ENCODE measurements at places on chromosomes 4 and X.

DNA sequence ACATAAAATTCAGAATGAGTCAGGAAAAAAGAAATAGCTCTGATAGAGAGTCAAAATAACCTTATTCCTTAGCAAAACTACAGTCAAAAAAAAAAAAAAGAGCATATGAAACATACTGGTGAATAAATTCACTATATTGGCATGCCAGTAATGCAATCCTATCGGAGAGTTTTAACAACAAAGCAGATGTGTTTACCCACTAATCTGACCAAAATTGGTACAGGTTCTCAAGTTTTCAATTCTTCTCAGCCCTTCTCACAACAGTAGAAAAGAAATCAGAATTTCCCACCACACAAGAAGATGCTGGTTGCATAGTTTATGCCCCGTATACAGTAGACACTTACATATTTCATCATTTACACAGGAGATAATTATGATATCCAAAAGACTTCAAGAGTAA is 59.4 kb downstream of the LCORL start:
- DNase-seq = no peak

GRCh38 chr4:140003876-140004548 is 150.0 kb downstream of the MAML3 start:
- DNase-seq = no peak

GRCh38 chr4:83114576-83114975 is at the start of gene PLAC8:
TSS of gene PLAC8 (minus strand) at chr4:83114729. CDS start at chr4:83107921, 6,808 bp downstream.
- DNase-seq = no peak

DNA sequence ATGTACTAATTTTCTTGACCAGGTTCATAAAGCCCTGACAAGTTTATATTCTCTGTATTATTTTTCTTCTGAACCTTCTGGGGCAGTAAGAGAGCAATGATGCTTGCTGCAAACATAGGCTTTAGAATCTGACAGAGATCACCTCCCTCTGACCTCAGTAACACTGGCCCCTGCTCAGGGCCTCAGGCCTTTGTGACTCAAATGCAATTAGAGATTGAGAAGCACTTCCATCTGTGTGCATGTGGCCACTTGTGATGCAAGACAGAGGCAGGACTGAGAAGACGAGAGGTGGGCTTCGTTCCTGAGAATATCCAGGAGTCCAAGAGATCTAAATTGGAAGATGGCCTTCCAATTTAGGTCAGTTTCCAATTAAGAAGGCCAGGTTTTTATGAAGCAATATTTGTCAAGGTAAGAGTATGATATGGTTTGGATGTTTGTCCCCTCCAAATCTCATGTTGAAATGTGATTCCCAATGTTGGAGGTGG is 82.8 kb upstream of the VEGFC start:
- DNase-seq = no peak

DNA sequence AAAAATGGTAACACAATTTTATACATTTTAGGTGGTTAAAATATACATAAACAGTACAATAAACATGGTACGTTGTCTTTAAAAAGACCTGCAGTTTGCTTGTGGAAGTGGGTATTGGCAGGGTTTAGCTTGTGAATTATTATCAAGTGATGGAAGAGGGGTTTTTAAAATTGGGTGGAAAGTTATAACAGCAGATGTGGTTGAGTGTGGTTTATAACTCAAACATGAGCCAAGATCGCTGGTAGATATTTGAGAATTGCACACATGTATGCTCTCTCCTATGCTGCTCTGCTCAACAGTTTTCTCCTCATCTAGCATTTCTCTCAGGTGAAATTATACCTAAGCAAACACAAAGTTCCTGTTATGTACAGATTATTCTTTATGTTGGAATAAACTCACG is 14.0 kb downstream of the EPGN start:
- no peak for DNase-seq

- no peak for DNase-seq
Observed at GRCh38 chrX:41722214-41722613, 1.8 kb upstream of the GPR82 start.

- DNase-seq = no peak
Observed at GRCh38 chr4:1178300-1179088, 6.1 kb upstream of the SPON2 start.

DNA sequence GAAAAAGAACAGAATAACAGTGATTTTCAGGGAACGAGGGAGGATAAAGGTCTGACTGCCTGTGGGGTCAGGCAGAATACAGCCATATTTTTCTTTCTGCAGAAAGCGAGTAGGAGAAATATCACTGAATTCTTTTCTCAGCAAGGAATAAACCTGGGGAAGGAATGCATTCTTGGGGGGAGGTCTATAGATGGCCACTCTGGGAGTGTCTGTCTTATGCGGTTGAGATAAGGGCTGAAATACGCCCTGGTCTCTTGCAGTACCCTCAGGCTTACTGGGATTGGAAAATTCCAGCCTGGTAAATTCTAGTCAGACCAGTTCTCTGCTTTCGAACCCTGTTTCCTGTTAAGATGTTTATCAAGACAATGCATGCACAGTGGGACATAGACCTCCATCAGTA is 26.3 kb downstream of the CNGA1 start:
- DNase-seq = no peak

Measured in fibroblast of skin of left quadriceps (primary cell).